ENCODE measurements at places on chromosomes 1 and 21.

DNA sequence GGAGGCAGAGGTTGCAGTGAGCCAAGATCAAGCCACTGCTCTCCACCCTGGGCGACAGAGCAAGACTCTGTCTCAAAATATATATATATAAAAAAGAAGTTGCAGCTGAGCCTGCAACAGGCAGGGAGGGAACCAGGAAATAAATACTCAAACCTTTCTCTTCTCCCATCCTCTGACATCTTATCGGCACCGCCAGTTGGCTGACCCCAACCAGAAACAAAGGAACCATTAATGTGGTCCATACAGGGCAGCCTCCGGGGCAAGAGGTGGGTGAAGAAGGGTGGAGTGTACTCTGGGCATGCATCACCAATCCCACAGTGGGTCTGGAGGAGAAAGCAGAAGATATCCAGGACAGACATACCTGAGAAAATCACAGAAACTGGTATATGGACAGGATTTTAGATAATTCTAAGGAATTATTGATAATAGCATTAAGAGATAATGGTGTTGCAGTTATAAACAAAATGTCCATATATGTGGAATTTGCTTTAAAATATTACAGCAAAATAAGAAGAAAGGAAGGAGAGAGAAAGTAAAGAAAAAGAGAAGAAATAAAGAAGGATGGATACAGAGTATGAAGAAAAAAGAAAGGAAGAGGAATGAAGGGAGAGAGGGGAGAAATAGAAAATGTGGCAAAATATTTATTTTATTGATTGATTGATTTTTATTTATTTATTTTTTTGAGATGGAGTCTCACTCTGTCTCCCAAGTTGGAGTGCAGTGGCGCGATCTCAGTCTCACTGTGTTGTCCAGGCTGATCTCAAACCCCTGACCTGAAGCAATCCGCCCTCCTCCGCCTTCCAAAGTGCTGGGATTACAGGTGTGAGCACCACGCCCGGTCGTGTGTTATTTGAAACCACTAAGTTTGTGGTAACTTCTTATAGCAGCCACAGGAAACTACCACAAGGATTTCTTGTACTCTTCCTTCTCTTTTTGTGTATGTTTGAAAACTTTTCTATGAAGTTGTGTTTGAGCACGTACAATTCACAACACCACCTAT, 4.1 kb upstream of the PTAFR start:
- DNase-seq = no peak

DNA sequence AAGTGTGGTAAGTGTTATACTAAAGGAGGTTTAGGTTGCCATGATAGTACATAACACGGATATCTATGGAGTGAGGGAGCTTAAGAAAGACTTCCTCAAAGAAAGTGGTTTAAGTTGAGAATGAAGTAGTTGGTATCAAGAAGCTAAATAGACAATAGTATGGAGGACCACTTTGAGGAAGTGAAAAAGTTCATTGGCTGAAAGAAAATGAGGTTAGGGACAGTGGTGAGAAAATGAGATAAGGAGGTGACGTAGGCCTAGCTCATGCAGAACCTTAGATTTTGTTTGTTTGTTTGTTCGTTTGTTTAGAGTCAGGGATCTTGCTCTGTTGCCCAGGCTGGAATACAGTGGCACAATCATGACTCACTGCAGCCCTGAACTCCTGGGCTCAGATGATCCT, 72.2 kb upstream of the PPIH start:
- DNase-seq = no peak

GRCh38 chr1:209324901-209325871, 258.3 kb upstream of the CAMK1G start:
- no peak for DNase-seq

DNA sequence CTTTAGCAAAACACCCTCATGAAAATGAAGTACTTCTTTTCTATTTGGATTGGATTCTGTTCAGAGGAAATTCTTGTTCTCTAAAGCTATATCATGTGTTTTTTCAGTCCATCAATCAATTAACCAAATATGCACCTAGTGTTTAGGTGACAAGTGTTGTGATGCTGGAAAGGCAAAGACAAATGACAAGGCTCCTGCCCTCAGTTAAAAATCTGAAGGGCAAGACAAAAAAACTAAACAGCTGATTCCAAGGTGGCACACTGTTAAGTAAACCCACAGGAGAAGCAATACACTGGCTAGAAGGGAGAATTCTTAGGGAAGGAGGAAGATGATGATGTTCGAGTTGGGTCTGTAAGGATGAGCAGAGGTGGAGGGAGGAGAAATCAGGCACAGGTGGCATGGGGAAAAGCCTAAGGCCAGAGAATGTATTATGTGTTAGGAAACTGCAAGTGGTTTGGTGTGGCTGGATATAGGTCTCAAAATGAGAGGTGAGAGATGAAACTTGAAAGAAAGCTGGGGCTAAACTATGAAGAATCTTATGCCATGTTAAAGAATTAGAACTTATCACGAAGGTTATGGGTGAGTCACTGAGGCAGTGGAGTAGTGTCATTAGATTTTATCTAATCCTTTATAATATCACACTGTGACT, 51.8 kb upstream of the GFI1 start:
- DNase-seq = no peak

GRCh38 chr21:41115851-41116250, 52.1 kb upstream of the BACE2 start:
- no peak for DNase-seq

- no peak for DNase-seq
These were observed 176.9 kb upstream of the SGIP1 start for GRCh38 chr1:66357021-66357420.

GRCh38 chr1:168801032-168801745, 72.2 kb upstream of the DPT start:
- DNase-seq = no peak

DNA sequence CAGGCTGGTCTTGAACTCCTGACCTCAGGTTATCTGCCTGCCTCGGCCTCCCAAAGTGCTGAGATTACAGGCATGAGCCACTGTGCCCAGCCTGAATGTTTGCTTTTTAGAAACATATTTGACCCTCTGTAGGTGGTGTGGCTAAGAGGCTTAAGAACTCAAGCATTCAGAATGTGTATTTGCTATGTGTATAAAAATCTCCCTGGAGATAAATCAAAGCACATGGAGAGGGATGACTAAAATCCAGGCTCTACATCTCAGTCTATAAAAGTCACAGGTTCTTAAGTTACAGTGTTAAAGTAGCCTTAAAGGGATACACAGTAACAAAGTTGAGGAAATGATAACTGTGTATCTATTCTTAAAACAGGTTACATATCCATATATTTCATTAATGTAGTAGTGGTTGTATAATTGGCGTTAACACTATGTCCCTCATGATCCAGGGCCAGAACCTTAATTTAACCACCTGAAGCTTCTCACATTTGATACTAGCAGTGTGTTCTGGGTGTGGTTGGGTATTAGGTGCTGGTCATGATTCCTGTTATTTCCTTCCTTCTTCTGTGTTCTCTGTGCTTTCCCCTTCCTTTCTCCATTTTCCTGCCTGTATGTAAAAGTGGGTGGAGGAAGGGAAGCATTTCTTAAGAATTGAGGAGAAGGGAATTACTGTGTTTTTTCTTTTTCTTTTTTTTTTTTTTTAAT, 16.2 kb downstream of the GIPC2 start:
- no peak for DNase-seq

DNA sequence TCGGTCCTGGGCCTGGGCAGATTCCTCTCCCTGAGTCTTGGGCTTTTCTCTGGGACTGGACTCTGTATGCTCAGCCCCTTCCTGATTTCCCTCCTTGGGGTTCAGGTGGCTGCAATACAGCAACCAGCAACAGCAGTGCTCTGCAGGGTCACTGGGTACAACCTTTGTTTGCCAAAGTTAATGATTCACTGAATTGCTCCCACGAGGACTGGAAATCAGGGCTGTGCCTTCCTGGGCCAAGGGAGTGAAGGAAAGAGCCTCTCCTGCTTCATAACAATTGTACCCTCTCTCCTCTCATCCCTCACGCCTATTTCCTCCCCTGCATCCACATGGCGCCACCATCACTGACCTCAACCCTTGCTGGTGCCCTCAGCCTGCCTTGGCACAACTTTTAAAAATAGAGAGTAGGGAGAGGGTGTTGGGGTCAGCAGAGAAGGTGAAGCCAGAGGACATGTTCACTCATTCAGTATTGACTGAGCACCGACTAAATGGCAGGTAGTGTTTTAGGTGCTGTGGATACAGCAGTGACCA, 52.8 kb upstream of the GOLT1A start:
- no peak for DNase-seq

Data from stimulated activated naive CD4-positive, alpha-beta T cell (primary cell).